ENCODE measurements at places on chromosomes 2 and 18.

DNA sequence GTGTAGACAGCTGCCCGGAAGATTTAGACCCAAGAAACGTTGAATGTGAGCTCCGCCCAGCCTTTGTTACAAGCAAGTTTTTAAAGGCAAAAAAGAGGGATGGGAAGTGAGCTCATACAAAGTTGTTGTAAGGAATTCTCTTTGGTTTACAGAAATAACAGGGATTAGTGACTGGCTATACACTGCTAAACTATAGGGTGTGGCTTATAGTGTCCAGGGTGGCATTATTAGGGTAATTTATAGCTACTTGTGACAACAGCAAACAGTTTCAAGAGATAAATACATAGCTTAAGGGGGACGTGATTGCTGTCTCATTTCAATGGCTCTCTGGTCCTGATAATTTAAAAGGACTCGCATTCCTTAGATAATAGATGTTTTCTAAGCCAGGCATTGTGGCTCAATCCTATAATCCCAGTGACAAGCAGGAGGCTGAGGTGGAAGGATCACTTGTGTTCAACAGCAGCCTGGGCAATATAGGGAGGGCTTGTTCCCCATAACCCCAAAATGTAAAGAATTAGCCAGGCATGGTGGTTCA, 66.5 kb upstream of the TGIF1 start:
- no peak for DNase-seq

- no peak for DNase-seq
Measured at GRCh38 chr2:138708682-138709241, 71.4 kb downstream of the NXPH2 start.

DNA sequence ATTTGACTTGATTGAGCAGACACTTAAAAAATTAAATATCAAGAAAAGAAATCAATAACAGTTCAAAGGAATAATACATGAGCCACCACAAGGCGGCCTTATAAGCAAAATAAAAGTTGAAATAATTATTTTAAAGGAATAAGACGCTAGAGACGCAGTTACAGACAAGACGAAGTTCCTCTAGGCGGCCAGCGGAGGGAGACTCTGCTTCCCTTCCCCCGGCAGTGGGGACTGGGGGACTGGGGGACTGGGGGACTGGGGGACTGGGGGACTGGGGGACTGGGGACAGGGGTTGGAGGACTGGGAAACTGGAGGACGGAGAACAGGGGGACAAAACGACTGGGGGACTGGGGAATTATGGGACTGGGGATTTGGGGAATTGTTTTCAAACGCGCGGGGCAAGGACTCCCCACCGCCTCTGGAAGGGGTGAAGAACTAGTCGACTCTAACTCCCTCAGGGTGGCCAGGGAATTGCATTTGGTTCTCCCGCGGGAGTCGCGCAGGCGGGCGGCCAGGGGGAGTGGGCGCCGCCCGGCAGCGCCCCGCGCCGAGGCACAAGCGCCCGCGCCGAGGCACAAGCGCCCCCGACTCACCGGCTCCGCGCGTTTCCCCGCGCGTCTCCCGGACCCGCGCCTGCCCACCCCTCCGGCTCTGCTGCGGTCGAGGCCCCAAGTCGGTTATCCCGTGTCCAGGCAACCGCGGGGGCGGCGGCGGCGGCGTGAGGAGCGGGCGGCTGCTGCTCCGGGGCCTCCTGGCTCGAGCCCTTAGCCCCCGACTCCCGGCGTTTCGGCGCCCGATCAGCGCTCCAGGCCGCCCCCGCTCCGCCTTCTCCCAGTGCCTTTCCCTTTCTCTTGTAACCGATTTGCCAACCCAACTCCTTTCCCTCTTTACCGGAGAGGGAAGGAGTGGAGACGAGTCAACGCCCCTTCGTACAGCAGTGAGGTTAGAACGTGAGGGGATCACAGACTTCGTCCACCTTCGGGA, at the start of gene CCDC178:
CCDC178 (minus strand) TSS at position 662 of the 984 bp plus-strand sequence. CDS start 28,633 bp downstream, outside the sequence.
- DNase-seq, result no peak

GRCh38 chr2:214341646-214342045, 69.2 kb upstream of the VWC2L start:
- DNase-seq, result no peak

DNA sequence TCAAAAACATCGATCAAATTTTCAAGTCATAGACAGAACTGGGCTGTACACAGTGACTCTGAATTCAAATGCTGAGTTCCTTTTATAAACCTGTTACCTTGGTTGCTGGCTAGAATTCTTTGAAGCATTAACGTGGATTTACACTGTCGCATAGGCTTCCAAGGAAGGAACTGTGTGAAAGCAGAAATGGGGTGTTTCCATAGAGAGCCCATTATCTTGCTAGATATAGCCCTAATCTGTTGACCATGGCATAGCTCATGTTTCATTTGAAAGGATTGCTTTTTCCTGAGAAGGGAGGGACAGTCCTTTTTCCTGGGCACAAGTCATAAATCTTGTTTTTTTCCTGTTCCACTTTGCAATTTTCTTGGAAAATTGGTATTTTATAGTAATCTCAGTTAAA, 73.8 kb upstream of the NEUROD1 start:
- DNase-seq, result no peak

- DNase-seq, result no peak
Measured at GRCh38 chr2:8753609-8754008, 71.8 kb downstream of the ID2 start.

- DNase-seq, result no peak
Measured at GRCh38 chr2:49861821-49862220, 707.5 kb upstream of the FSHR start.

- DNase-seq, result no peak
Measured at GRCh38 chr18:63736876-63737275, 34.1 kb downstream of the SERPINB11 start.

DNA sequence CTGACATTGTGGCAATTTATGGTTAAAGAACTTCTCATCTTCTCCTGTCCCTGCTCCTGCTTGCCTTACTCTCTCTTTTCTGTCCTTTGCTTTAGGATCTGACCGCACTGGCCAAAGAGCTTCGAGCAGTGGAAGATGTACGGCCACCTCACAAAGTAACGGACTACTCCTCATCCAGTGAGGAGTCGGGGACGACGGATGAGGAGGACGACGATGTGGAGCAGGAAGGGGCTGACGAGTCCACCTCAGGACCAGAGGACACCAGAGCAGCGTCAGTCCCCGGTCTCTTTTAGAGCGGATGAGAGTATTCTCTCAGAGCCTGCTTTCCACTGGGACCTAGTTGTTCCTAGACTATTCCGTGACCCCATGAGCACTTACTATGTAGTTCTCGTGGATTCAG, 122.2 kb upstream of the IL1R2 start:
- DNase-seq, result no peak

GRCh38 chr2:121505986-121506586, 24.6 kb upstream of the RNU4ATAC start:
- DNase-seq, result no peak

DNA sequence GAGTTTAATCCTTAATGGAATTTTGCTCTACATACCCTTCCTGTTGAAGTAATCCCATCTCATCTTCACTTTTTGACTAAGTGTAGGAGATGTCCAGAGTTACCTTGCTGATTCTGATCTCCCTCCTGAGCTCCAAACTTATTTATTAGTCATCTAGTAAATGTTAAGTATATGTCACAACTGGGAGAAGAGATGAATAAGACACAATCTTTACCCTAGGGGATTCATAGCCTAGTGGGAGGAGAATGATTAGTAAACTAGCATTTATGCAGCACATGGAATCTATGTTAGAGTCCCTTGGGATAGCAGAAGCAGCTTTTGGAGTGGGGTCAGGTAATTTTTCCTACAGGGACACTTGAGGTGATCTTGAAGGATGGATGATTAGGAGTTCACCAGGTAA, 20.7 kb downstream of the ACVR2A start:
- no peak for DNase-seq

DNA sequence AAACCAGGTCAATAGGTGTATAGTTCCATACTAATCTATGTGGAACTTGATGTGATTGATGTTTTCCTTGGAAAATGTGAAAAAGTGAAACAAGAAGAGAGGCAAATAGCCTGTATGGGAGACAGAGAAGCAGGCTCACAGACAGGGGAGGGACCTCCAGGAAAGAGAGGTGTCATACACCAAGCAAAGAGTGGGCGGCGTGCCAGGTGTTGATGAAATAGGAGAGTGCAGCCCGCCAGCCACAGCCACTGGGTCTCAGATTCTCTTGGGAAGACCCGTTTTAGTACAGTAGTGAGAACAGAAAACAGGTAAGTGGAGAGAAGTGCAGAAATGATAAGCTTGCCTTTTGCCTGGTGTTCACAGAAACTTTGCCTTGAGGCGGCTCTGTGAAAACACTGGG, 301.9 kb downstream of the ZNF407 start:
- DNase-seq, result no peak

DNA sequence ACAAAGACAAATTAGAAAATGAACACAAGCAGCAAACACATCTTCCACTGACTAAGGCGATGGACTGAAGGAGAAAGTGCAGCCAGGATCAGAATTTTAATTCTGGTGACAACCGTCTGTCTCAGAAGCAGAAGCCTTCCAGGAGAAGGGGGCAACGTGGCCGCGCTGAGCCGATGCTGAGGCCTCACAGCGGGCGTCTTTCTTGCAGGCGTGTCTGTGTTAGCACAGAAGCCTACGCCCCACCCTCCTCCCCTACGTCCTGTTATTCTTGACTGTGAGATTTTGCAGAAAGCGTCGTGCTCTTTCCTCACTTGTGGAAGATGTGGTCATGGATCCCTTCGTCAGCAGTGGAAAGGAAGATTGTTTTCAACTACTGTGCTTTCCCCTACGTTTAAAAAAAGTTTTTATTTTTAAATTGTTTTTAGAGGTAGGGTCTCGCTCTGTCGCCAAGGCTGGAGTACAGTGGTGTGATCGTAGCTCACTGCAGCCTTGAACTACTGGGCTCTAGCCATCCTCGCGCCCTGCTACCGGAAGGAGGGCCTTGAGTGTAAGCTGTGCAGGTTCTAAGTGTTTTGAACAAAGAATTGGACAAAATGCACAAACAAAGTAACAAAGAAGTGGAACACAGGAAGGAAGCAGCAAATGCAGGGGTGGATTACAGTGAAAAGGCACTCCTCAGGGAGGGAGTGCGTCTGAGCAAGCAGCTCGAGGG, 422.0 kb downstream of the GALR1 start:
- no peak for DNase-seq

DNA sequence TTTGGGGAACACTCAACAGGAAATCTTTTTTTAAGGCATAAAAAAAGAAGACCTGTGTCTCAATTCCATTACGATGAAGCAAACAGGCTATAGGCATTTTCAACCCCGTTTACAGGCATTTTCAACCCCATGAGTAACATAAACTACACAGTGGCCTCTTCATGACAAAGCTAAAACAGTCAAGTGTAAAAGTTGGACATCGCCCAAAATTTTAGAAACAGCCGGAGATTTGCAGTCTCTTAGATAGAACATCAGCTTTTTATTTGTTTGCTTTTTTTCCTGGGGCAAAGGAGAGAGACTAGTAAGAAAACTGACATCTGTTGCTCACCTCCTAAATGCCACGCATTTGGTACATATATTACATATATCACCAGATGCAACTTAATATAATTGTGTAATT, 173.7 kb downstream of the CMPK2 start:
- DNase-seq, result no peak

DNA sequence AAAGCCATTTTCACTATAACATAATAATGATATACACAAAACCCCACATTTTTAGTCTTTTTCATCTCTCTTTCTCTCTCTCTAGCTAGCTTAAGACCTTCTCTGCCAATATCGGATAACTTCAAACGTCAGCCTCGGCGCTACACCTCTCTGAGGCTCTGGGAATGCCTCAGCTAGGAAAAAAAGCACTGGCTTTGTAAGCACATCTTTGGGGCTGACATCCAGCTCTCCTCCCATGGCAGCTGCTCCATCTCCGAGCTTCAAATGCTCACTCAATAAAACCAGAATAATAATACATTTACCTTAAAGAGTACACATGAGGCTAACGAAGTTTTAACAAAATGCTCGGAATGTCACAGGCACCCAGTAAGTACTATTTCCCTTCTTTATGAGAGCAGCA, 10.8 kb downstream of the RNU4ATAC start:
- DNase-seq, result no peak

DNA sequence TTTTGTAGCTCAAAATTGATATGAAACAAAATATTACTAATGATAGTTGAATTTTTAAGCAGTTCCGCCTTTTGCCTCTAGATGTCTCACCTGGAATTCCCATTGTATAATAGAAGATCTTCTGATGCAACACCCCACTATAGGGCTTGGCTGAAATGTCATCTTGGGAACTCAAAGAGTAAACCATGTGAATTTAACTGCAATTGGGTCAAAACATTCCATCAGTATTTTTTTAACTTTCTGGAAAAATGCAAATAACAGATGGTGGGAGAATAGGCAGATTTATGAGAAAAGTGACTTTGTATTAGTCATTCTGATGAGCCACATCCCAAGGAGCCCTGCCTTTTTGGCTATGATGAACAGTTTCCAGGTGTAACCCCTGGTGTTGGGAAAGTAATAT, 489.9 kb downstream of the NYAP2 start:
- no peak for DNase-seq

DNA sequence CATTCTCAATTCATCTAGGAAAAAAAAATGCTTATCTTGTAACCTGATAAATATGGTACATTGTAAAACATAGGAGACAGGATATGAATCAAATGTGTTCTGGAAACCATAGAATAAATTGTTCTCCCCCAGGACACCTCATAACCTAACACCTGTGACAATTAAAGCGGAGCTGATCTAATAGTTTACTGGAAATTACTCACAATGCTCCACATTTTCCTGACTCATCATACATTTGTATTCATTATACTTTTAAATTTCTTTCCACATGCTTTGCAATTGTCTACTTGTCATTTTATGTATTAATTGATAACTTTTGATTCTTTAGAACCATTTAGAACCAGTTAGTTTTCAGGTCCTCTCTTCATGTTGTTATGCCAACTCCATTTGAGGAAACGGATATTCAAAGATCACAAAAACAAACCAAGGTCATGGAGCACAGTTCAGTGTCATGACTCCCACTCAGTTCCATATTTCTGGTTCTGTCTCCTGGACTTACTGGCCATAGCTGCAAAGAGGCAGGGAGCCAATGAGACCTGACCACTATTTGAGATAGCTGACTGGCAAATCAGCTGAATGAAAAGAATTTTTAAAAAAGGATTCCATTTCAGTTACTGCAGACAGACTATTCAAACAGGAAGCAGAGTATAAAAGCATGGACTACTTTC, 128.5 kb downstream of the CALCRL start:
- DNase-seq, result no peak

DNA sequence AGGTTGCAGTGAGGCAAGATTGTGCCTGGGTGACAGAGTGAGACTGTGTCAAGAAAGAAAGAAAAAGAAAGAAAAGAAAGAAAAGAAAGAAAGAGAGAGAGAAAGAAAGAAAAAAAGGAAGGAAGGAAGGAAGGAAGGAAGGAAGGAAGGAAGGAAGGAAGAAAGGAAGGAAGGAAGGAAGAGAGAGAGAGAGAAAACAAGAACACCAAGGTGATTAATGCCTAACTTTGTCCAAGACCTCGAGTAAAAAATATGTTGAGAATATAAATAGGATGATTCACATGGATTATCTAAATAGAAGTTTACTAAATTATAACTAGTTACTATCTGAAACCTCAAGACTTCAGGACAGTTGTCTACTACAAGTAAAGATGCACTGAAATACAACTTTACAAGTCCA, 7.2 kb downstream of the PECR start:
- no peak for DNase-seq

GRCh38 chr2:202009019-202009481, 24.6 kb upstream of the FZD7 start:
- DNase-seq, result no peak

- no peak for DNase-seq
Measured at GRCh38 chr2:162062559-162062958, 11.5 kb downstream of the DPP4 start.

- DNase-seq, result no peak
Measured at GRCh38 chr18:32081881-32082280, 9.8 kb upstream of the RNF138 start.
